ENCODE measurements at places on chromosomes 1 and 21.
A peak's percentile ranks its signal among the peaks of the same experiment; 100 is the strongest.

- no peak for DNase-seq
Observed at GRCh38 chr1:234742622-234743021, 132.6 kb upstream of the IRF2BP2 start.

DNA sequence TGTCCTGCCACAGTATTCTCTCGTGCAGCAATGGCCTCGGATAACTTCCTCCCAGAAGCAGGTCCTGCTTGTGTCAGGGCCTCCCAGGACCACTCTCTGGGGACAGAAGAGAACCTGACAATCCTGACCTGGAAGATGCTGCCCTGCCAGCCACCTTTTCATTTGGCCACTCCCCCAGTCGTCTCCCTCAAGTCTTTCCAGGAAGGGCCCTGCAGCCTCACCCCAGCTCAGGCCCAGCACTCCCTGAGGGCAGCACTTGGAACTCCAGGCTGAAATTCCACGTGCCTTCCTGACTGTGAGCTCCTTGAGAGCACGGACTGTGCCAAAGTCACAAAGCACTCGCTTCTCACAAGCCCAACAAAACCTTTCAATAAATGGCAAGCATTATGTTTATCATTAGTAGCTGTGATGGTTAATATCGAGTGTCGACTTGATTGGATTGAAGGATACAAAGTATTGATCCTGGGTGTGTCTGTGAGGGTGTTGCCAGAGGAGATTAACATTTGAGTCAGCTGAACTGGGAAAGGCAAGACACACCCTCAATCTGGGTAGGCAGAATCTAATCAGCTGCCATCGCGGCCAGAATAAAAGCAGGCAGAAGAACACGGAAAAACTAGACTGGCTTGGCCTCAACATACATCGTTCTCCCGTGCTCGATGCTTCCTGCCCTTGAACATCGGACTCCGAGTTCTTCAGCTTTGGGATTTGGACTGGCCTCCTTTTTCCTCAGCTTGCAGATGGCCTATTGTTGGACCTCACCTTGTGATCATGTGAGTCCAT lies 2.3 kb upstream of the CLEC20A start:
- no peak for DNase-seq

DNA sequence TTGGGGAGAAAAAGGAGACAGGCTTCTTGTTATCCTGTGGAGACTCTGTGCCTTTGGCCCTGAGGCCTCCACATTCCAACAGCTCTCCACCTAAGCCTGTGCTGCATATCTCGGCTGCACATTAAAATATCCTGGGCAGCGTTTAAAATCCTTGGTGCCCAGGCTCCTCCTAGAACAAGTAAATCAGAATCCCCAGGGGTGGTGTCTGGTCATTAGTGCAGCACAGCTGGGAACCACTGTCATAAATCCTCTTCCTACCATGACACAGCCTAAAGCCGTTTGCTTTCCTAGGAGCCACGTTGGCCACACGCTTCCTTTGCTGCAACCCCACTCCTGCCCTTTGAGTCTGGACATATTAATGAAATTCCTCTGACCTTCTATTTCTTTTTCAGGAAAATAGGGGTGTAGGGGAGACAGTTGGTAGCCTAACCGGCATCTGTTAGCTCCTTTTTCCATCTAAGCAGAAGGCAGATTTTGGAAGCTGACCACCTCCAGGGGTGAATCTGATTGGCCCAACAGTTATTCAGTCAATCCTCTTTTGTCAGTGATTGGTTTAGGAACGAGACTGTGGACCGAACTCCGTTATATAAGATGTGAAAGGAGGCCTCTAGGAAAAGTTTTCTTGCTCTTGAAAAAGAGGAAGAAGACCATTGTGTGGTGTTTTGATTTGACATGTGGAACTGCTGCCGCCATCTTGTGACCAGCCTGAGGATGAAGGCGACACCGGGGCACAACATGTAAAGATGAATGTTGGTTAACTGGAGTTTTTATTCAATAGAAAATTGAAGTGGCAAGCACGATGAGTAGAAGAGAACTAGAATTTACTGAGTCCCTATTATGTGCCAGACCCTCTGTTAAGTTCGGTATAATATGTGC lies 41.9 kb downstream of the JUN start:
- DNase-seq = no peak

DNA sequence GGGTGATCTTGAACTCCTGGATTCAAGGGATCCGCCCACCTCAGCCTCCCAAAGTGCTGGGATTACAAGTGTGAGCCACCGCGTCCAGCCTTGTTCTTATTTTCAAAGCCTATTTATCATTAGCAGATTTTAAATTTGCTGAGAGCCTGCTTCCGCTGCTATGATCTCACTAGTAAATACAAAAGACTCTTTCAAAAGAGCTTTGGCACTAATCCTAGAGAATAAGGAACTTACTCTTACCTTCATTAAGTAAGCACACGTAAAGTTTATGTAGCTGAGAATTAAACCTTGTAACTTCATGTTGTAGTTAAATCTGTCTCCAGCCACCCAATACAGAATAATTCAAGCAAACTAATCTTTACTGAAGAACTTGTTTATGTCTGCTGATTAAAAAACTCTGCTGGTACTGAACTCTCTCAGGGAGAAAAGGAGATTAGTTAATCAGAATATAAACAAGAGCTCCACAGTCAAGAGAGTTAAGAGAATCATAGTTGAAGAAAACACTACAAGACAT lies 72.3 kb downstream of the RUSC1 start:
- no peak for DNase-seq

DNA sequence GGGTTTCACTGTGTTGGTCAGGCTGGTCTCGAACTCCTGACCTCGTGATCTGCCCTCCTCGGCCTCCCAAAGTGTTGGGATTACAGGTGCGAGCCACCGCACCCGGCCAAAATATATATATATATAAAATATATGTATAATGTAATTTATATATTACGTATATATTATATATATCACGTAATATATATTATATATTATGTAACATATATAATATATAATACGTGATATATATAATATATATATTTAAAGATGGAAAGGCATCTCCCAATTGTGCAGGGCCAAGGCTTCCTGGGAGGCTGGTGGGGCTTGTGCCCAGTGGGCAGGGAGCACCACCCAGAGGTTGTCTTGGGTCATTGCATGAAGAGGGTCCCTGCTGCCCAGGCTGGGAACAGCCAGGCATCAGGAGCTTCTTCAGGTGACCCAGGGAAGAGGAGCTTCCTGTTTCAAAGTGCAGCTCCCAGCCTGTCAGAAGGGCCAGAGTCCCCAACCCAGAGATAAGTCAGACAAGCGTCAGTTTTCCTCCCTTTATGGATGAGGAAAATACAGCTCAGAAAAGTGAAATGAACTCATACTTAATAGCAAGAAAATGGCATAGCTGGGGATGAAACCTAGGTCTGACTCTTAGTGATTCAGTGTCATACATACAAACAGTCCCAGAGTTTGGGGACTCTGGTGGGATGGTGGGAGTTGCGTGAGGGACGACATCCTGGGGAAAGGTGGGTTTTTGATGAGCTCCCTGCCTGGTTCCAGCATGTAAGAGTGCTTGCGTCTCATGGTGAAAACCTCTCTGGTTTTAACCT lies 12.0 kb downstream of the UBE2Q1 start:
- peak; percentile 13 for DNase-seq

DNA sequence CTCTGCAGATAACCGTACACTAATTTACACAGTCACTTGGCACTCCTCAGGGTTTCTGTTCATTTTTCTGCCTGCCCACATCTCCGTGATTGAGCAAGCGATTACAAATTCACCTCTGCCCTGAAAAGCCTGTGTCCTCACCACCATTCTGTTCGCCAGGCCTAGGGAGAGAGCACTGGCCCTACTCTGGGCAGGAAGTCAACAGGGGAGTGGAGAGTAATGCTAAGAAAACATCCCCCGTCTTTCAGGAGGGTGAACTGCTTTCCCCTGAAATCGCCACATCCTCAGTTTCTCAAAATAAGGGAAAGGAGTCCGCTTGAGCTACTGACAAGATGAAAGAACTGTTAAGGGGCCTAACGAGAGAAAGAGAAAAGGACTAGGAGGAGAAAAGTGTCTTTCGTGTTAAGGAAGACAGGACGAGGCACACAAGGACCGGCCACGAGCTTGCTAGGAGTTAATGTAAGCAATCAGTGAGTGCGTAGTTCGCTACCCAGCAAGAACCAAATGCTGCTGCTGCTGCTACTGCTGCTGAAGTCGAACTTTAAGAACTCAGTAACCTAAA lies 632 bp downstream of the PEX19 start:
- no peak for DNase-seq

- no peak for DNase-seq
Observed at GRCh38 chr21:37183749-37184148, 83.4 kb downstream of the VPS26C start.

DNA sequence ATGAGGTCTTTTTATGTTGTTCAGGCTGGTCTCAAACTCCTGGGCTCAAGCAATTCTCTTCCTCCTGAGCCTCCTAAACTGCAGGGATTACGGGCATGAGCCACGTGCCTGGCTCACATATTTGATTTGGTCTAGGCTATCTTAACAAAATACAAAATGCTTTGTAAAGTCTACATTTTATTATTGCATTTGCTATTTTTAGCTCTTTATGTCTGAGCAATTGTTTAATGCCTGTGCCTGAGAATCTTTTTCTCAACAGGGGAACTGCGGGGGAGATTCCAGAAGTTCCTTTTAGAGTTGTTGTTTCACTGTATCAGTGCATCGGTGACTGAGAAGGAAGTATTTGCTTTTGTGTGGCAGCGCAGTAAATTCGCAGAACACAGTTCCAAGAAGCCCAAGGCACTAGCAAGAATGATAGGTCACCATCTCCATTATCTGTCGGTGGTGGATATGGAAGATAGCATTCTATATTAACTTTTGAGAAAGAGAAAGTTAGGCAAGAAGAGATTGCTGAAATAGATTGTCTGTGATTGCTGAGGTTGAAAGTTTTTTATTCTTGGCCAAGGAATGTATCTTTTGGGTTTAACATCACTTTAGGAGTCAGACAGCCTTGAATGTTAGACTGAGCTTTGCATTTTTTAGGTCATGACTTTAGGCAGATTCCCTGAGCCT lies 167.3 kb downstream of the PDE4B start:
- DNase-seq = no peak

GRCh38 chr1:206606867-206607266 lies 5.4 kb downstream of the EIF2D start:
- DNase-seq = no peak

DNA sequence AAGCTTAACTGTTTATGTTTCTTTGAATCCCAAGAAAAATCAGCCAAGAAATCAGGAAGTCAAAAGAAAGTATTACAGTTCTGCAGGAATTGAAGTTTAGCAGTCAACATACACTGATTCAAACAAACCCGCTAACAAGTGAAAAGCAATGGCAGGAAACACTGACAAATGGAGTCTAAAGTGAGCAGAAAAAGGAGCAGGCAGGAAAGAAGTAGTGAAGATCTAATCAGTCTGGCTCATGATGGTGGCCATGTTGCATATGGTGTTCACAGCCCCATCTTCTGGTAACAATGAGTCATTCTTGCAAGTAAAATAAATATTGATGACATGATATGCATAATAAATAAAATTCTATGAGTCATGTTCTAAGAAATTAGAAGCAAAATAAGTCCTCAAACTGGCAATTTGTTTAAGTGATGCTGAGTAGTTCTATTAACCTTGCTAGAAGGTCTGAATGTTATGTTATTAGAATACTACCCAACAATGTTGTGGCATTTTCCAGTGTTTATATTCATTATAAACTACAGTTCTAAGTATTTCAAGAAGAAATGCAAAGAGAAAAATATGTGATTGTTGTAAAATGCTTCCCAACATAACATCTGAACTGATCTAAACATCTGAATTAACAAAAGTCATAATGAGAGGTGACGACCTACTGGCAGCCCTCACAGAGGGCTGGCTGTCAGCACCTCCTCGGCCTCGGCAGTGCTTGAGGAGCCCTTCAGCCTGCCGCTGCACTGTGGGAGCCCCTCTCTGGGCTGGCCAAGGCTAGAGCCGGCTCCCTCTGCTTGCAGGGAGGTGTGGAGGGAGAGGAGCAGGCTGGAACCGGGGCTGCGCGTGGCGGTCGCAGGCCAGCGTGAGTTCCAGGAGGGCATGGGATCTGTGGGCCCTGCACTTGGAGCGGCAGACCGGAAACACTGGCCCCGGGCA lies 5.7 kb upstream of the ACBD6 start:
- no peak for DNase-seq

GRCh38 chr1:94250341-94250740 lies 13.0 kb upstream of the ARHGAP29 start:
- DNase-seq = no peak

DNA sequence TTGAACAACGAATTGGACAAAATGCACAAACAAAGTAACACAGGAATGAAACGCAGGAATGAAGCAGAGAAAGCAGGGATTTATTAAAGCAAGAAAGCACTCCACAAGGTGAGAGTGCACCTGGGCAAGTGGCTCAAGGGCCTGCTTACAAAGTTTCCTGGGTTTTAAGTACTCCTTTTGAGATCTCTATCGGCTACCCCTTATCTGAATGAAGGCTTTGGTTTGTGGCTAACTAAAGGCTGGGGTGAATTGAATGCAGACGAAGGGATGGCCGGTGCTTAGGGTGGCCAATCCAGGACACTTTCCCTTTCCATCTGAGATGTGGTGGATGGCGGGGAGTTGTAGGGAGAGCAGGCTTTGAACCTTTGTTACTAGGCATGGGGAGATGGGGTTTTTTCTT lies 151.4 kb upstream of the KIAA0040 start:
- no peak for DNase-seq

DNA sequence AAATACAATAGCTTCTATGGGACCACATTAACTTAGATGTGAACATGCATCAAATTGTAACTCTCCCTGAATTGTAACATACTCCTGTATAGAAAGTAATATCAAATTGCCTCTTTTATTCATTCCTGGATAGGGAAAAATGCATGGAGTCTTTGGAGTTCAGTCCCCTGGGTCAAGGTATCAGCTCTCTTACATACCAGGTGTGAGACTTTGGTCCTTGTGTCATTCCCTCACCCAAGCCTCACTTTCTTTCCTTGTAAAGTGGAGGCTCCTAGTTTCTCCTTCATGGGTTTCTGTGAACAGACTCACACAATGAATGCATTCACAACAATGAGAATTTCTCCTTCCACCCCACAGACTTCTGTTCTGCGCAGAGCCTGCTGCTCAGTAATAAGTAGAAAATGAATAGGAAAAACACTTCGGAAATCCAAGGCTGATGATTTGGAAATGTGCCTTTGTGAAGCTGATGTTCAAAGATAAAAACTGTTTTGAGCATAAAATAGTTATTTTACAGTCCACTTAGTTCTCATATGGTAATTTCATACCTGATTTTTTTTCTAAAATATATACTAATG lies 185.3 kb downstream of the AK5 start:
- no peak for DNase-seq

- no peak for DNase-seq
Observed at GRCh38 chr1:55239548-55239947, 24.4 kb upstream of the USP24 start.

- no peak for DNase-seq
Observed at GRCh38 chr1:163440090-163440489, 118.3 kb downstream of the NUF2 start.

DNA sequence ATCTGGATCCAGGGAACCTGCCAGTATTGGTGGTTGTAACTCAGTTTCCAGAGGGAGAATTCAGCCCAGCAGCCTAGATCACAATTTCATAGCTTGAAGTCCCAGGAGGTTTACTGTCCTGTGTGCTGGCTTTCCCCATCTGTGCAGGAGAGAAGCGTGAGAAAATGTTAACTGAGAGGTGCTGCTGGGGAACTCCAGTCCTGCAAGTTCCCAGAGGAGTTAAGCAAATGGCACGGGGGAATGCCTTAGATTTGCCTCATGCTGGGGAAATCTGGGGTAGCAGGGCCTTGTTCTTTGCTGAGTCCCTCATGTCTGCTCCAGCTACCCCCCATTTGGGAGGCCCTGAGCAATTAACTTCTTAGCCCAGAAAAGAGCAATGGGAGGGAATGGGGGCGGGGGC lies 25.1 kb upstream of the SLAMF6 start:
- DNase-seq = no peak

GRCh38 chr1:159122005-159122621 lies 45.5 kb upstream of the AIM2 start:
- no peak for DNase-seq

GRCh38 chr1:111927652-111928051 lies 61.8 kb downstream of the KCND3 start:
- DNase-seq = no peak

All from activated naive CD4-positive, alpha-beta T cell (primary cell).